Tibial artery (tissue), 4 donors: ENCODE measurements at places on chromosomes 2 and 18.

- DNase-seq: no peak
Measured at GRCh38 chr2:73920577-73921545, 5.8 kb upstream of the DGUOK start.

DNA sequence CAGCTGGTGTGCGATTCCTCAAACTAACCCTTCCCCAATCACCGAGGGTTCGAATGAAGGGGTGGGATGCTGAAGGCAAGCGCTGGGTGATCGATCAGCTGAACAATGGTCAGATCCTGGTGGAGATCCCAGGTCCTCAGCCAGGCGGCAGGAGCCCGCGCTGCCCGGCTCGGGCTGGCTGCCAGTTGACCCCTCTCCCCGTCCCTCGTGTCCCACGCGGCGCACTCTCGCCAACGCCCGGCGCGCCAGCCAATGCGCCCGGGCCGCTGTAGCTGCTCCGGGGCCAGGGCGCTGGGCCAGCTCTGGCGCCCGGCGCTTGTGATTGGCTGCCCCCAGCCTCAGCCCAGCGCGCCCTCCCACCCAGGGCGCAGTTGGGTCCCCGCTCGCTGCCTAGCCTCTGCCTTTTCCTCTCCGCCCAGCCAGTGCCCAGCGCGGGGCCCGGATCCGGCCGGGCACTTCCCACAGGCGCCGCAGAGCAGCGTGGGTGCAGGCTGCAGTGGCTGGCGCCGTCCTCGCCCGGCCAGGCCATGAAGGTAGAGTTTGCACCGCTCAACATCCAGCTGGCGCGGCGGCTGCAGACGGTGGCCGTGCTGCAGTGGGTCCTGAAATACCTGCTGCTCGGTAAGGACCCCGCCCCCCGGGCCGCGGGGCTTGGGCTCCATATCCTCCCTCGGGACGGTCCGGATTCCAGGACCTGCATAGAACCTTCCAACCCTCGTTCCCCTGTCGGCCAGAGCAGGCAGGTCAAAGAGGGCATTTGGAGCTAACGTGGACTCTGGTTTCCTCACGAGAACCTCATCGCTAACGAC lies at the start of gene MOGAT1:
Gene MOGAT1 (plus strand): TSS at position 400 of the 809 bp plus-strand sequence. CDS start 128 bp downstream, at position 528.
- DNase-seq: no peak

DNA sequence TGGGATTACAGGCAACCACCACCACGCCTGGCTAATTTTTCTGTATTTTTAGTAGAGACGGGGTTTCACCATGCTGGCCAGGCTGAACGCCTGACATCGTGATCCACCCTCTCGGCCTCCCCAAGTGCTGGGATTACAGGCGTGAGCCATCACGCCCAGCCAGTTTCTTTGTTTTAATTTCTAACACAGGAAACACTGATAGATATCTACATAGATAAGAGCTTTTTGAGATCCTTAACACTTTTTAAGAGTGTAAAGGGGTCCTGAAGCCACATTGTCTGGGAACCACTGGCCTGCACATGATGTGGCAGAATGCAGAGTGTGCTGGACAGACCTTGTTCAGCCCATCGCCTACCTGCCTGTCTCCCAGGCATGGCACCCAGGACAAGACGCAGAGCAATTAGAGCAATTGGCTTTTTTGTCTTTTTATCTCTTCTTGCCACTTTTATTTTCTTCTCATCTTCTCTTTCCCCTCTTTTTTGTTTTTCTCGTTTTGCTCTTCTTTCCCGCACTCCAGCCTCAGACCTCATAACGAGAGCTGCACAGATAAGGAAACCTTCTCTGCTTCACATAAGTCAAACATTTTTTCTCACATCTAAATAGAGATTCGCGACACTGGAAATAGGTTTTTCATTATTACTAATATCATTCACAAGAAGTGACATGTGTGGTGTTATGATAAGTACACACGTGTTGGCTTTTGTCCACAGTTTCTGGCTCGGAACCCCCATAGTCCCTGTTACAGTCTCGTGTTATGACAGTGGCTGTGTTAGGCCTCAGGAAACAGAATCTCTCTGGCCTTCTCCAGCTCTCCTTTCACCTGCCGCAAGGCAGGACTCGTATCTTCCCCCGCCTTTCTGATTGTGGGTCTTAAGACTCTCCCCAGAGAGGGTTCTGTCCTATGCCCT lies 25.2 kb upstream of the GPR55 start:
- no peak for DNase-seq

GRCh38 chr18:43534511-43534910 lies 257.2 kb upstream of the SYT4 start:
- no peak for DNase-seq

GRCh38 chr18:12041561-12041960 lies 52.1 kb upstream of the ANKRD62 start:
- no peak for DNase-seq

GRCh38 chr2:101753720-101754490 lies 56.4 kb downstream of the MAP4K4 start:
- no peak for DNase-seq

- no peak for DNase-seq
Measured at GRCh38 chr2:9247786-9248185, 41.2 kb downstream of the ASAP2 start.

DNA sequence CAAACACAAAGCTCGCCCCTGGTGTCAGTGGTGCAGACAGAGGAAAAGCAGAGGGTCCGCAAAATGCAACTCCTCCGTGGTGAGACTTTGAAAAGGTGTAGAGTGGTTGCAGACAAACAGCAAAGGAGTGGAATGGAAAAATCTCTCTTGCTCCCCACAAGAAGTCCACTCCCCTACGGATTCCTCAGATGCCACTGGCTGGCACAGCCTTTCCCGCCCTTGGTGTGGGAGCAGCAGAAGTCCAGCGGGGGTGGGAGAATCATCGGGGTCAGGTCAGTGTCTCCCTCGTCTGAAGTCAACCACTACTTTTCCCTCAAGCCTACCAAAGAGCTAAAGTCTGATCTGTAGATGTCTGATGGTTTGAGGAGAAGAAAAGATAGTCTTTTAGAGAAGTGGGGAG lies 22.3 kb upstream of the B3GNT7 start:
- DNase-seq: no peak

DNA sequence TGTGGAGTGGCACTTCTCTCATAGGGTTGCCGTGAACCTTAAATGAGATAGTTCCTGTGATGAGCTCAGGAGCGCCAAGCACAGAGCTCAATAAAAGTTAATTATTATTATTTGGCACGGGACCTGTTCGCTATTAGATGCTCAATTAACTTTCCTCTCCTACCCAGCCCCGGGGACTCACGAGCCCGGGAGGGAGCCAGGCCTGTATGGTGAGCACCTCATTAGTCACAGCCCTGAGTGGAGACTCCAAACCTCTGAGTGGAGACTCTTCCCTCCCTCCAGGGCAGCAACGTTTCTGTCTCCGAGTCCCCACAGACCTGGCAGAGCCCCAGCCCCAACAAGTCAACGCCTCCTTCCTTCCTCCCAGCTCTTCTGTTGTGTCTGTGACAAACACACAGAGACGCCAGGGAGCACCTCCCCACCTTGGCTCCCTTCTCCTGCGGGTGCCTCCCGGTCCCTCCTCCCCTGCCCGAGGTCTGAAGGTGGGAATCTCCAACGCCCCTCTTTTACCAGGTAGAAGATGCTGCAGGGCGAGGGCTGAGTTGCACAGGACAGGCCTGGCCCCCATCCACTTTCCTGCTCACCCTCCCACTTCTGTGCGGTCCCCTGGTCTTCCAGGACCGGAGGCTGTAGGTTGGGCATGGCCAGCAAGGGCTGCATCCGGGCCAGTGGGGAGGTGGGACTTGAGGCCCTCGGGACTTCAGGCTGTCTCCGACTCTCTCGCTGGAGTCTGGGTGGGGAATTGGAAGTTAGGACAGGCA lies 52.7 kb upstream of the ODC1 start:
- DNase-seq: no peak

GRCh38 chr2:221380686-221381085 lies 191.4 kb downstream of the EPHA4 start:
- no peak for DNase-seq

DNA sequence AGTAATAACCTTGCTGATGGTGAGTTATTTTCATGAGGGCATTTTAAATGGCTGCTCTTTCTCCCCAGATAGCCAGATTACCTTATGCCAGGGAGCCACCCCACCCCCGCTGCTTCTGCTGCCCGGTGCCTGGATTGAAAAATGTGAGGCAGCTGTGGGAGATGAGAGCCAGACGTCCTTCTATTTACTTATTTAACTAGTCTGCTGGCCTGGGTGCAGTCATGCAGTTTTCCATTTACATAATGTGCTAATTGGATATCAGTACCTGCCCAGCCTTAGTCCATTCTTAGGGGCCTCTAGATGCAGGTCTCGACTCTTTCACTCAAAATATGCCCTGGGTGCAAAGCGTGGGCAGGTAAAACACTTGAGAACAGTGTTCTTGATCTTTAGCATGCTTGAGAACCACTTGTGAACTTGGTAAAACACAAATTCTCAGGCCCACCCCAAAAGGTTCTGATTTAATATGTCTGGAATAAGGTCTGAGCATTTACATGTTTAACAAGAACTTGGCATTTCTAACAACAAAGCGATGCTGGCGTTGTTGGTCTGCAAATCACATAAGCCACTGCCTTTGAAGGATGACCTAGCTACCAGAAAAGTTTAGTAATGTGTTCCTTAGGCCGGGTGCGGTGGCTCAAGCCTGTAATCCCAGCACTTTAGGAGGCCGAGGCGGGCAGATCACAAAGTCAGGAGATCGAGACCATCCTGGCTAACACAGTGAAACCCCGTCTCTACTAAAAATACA lies 154.3 kb downstream of the NRP2 start:
- DNase-seq: no peak

DNA sequence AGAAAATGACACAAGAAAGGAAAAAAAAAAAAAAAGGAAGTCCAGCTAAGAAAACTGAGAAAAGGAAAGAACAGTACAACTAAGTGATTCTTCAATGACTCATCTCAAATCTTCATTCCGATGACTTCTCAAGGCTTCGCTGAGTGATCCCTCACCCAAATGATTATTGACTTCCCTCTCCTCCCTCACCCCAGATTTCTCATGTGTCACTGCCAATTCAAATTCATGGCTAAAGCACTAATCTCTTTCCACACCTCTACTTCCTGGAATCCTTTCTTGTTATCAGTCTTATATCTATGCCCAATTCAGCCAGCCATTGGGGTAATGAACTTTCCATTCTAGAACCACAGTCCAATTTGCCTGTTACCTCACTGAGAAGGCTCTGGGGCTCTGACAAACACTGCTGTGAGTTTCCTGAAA lies 7.2 kb upstream of the ABCB11 start:
- DNase-seq: no peak

- peak; percentile 37 for DNase-seq
Measured at GRCh38 chr2:239311132-239312040, 89.4 kb downstream of the HDAC4 start.

GRCh38 chr2:232228971-232229894 lies 149.3 kb upstream of the ALPP start:
- no peak for DNase-seq

GRCh38 chr2:26128176-26128575 lies 44.7 kb upstream of the GAREM2 start:
- no peak for DNase-seq
